ENCODE measurements at places on chromosomes 11 and 22.
A peak's percentile ranks its signal among the peaks of the same experiment; 100 is the strongest.

DNA sequence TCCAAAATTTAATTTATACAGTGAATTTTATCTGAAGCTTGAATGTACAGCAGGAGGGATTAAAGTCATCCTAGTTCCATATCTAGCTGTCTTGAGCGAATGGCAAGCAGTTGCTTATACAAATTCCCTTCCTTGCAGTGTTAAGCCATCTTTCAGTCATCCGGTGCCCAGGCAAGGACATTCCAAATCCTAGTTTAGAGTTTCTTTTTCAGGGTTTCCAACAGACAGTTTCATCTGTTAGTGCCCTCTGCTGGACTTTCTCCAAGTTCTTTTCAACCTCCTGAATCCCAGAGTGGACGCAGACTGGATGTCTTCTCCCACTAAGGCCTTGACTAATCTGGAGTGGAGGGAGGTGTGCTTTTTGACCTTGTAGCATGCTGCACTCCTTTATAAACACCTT is 45.4 kb downstream of the GRAMD1B start:
- DNase-seq: no peak

- no peak for DNase-seq
Measured at GRCh38 chr11:46471943-46472661, 80.5 kb upstream of the CHRM4 start.

DNA sequence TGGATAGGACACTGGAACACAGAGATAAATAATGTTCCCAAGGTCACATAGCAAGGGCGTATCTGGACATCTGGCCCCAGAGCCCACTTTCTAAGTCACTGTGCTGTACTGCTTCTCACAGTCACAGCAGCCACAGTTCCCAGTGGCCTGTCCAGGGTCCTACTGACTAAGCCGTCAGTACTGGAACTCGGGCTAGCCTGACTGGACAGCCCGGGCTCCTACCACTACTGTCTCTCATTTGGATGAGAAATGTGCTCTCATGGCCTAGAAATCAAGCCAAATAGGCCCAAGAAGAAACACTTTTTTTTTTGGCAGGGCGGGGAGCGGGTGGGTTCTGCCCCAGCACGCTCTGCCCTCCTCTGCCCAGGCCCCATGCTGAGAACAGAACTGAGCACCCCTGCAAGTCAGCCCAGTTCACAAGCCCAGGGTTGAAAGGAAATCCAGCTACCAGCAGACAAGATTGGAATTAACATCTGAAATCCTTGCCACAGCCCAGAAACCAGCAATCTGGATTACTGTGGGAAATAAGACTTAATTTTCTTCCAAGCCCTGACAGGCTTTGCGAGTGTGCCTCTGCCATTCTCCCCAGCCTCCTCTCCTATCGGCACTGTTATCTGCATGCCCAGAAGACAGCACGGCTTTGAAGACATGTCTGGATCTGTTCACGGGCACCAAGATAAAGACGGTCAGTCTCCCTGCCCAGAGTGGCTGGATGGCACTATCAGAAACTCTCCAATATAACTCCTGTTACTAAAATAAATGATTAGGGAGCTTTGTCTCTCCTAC is 182.9 kb upstream of the NCAM1 start:
- no peak for DNase-seq

- DNase-seq: no peak
Measured at GRCh38 chr11:1574933-1575242, 2.8 kb upstream of the DUSP8 start.

- DNase-seq: no peak
Measured at GRCh38 chr22:42945027-42945426, 69.9 kb downstream of the PACSIN2 start.

DNA sequence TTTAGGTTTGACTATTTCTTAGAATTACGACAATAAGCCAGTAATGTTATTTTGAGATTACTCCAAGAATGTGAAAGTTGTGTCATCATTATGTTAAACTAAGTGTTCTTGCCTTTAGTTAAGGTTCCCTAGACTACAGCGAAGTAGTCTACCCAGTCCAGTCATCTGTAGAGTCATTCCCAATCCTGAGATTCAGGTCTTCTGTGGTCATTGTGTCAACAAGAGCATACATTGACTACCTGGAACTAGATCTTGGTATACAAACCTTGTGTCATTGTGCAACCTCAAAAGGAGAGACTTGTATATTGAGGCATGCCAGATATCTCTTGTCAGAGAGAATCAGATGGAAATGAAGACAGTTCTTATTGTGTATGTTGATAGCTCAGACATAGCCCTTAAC is 115.9 kb downstream of the ATM start:
- no peak for DNase-seq

- DNase-seq: no peak
Measured at GRCh38 chr11:123559523-123559955, 94.9 kb downstream of the SCN3B start.

- no peak for DNase-seq
Measured at GRCh38 chr22:25365491-25366261, 146.2 kb downstream of the CRYBB2 start.

GRCh38 chr11:8740129-8740528 is 57.5 kb downstream of the RPL27A start:
- no peak for DNase-seq

DNA sequence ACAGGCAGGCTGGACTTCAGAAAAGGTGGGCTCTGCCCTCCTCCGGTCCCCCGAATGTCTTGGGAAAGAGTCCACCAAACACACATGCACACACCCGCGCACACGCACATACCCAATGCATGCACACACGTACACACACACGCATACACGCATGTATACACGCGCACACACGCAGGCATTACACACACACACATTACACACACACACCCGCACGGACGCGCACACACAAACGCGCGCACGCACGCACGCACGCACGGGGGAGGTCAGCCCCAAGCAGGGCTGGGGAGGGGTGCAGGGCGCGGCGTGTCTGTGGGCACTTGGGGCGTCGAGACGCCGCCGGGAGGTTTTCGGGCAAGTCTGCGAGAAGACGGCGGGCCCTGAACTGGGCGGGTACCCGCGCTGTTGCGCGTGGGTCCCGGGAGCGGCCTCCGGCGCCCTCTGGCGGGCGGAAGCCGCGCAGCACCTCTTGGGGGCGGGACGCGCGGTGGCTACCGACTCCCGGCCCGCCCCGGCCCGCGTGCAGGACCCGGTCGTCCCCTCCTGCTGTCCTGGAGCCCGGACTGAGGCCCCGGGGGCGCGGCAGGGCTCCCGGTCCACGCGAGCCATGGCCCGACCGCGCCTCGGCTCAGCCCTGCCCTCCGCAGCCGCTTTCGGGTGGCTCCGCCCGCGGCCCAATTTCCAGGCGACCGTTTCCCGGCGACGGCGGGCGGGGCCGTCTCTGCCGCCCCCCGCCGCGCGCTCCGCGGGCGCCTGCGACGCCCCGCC is 3.6 kb downstream of the SEPTIN5 start:
- DNase-seq: no peak

DNA sequence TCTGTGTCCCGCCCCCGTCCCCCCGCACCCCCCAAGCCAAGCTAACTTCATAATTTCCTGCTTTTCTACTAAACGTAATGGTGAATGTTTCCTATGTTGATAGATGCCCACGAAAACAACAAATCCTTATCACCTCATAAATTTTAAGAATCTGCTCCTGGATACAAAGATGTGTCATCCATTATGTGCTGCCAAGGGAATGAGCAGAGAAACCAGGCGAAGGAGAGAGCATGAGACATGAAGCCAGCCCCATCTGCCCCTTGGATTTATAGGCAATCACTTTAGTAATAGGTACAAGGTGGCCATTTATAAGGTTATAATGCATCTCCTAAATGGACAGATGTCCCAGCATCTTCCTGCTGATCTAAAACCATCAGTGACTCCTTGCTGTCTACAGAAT is 30.3 kb downstream of the LAYN start:
- no peak for DNase-seq

GRCh38 chr11:103794262-103794661 is 242.2 kb upstream of the DDI1 start:
- peak; percentile 44 for DNase-seq

DNA sequence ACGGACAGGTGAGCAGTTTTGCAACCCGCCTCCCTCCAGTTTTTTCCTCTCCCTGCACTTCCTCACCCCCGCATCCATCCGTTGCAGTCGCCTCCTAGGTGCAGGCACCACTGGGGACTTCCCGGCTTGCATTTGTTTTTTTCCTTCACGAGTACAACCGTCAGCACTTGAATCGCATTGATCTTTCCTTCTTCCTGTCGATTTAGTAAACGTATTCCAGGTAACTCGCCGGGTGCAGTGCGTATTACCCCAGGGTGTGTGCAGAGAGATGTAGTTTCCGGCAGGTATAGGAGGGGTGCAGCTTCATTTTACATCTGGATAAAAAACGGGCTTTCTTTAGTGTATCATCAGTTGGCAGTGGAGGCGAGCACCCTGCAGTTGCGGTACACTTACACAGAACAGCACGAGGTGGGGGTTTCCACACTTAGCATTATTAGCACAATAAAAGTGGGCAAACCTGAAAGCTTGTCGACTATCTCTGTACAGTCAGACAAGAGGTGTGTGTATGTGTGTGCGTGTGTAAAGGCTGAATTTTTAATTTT is at the start of gene SORL1-AS1:
SORL1-AS1 (minus strand) TSS at position 359 of the 542 bp plus-strand sequence.
- DNase-seq: no peak

DNA sequence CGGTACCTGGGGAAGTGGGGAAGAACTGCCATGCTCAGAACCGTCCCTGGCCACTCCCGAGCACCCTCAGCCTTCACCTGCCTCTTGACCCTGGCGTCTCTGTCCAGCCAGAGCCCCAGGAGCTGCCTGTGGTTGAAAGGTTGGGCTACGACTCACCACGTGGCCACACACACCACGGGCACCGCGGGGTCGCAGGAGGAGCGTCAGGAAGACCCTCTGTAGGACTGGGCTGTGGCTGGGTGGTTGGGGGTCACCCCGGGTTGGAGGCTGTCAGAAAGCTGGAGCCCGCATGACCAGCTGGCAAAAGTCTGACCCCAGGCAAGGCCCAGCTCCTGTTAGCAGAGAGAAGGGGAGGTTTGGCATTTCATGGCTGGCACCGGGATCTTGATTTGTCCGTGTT is 11.5 kb downstream of the KRTAP5-5 start:
- no peak for DNase-seq

DNA sequence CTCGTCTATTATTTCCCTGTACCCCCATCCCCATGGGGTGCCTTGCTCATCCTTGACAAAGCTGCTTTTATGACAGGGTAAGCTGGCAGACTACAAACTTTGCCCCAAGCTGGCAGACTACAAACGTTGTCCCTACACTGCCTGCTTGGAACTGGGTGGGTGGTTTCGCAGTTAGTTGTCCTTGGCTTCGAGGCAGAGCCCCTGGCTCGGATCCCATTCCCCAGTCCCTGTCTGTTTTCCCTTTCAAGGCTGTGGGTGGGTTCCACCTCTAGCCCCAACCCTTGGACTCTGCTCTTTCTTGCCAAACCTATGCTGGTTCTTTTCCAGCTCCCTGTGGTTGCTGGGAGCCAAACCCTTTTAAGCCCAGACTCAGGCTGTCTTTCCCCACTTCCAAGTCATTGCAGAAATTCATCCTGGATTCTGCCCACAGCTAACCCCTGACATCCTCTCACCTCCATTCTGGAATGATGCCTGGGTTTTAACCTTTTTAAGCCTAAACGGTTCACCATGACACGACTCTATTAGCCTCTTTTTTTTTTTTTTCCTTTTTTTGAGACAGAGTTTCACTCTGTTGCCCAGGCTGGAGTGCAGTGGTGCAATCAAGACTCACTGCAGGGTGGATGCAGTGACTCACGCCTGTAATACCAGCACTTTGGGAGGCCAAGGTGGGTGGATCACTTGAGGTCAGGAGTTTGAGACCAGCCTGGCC is 9.2 kb upstream of the RBM14 start:
- DNase-seq: peak; percentile 44

DNA sequence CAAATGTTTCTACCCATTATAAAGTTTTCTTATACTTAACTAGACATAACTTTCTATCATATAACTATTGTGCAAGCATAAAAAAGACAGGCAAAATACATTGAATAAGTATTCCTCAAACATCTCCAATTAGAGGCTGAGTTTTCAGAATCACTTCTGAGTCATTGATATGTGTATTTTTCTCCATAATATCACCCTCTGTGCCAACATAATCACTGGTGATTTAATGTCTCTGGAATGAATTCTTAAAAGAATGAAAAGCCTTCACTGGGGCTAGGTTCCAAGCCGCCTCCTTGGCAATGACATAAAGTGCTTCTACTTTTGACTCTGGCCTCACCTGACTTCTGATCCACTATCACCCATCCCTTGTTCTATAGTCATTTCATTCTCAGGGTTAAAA is 197.0 kb upstream of the E2F8 start:
- DNase-seq: no peak

GRCh38 chr11:122094836-122095235 is 21.2 kb downstream of the BLID start:
- no peak for DNase-seq

DNA sequence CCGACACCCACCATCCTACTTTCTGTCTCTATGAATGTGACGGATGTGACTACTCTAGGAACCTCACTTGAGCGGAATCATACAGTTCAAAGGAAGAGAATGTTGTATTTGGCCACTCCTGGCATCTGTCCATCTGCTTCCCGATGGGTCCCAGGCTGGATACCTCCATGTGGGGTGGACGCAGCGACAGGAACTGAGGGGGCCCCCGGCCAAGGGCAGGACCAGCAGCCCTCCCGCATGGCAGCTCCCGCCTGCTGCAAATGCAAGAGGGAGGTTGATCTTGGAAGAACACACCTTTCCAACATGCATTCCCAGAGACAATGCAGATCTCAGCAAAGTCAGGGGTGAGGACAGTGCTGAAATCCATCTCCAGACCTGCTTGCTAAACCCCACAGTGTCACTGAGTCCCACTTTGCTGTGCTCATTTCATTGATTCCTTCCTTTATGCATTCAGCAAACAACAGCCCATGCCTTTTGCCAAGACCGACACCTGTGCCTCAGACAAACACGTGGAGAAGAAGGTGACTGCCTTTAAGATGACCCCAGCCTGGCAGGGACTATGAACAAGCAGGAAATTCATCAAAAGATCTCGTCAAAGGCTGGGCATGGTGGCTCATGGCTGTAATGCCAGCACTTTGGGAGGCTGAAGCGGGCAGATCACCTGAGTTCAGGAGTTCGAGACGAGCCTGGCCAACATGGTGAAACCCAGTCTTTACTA is 246.2 kb downstream of the CTTN start:
- DNase-seq: no peak

DNA sequence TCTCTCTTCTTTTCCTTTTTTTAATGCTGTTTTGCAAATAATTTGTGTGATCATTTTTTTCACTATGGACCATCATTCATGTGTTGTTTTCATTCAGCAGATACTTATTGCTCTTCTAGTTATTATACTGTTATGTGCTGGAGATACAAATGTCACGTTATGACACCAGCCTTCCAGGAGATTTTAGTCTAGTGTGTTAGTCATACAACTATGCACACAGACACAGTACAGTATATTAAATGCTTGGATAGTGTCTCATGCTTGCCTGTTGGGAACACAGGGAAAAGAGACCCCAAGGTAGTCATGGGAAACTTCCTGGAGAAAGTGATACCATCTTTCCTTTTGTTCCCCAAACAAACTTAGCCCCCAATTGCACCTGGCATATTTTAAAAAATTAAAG is 116.1 kb downstream of the UVRAG start:
- no peak for DNase-seq

DNA sequence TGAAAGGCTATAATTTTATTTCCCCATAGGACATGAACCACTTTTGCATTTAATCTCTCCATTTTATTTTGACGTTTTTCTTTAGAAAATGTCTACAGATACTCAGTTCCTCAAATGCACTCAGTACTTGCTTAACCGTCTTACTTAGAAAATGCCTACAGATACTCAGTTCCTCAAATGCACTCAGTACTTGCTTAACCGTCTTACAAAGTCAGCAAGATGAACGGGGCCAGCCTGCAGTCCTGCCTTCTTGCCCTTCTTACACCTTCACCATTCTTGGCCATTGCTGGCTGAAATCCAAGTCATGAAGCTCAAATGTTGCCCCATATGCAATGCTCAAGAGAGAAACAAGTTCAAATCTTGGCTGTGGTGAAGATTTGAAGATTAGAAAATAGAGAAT is 34.1 kb downstream of the CSNK2A3 start:
- no peak for DNase-seq
